ENCODE measurements at places on chromosomes 2 and 18.

DNA sequence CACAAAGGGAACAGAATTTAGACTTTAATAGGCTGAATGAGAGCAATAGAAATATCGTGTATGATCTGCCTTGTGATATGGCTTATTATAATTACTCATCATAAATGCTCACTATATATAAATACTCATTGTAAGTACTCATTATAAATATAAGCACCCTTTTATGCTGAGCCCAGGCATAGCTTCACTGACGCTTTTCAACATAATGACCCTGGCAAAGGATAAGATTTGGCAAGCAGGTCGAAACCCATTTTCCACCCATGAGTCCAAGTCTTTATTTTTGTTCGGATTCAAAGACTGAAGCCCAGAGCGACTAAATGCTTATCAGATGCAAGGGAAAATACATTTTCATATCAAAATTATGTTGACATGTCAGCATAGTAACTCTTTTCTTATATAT lies 500.4 kb downstream of the SLC4A3 start:
- no peak for DNase-seq

- DNase-seq: no peak
Measured at GRCh38 chr2:64405581-64406406, 48.2 kb upstream of the LGALSL start.

DNA sequence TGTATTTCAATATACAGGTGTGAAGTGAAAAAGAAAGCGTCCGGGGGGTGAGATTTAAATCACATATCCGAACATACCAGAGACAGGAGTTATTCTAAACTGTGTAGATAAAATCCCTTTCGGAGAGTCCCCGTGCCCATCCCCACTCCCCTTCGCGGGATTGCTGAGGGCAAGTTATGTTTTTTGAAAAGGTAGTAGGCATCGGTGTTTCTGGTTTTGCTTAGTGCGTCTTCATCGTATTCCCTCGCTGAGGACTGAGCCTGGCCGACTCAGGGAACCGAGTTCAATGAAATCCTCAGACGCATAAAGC lies 583.4 kb downstream of the ZEB2 start:
- no peak for DNase-seq

DNA sequence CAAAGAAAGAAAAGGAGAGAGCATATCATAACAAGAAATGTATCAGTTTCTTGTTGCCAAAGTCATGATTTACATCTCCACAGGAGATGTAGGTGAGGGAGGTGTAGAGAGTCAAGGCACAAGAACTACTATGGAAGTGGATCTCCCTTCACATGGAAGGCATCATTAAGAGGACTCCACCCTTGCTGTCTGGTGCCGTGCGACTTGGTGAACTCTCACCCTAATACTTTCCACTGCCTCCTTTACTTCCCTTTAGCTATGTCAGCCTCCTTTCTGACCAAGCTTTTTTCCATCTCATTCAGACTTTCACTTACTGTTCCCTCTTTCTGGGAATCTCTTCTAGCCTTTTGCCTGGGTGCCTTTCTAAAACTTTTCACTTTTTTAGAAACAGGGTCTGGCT lies 490.0 kb downstream of the THSD7B start:
- DNase-seq: no peak

- DNase-seq: no peak
Measured at GRCh38 chr2:12313445-12314126, 403.1 kb upstream of the TRIB2 start.

- DNase-seq: no peak
Measured at GRCh38 chr2:109591206-109591605, 22.6 kb downstream of the SEPTIN10 start.

GRCh38 chr2:232928551-232929302 lies 58.7 kb downstream of the SNORC start:
- no peak for DNase-seq

- no peak for DNase-seq
Measured at GRCh38 chr2:196187898-196188458, 16.6 kb upstream of the STK17B start.

DNA sequence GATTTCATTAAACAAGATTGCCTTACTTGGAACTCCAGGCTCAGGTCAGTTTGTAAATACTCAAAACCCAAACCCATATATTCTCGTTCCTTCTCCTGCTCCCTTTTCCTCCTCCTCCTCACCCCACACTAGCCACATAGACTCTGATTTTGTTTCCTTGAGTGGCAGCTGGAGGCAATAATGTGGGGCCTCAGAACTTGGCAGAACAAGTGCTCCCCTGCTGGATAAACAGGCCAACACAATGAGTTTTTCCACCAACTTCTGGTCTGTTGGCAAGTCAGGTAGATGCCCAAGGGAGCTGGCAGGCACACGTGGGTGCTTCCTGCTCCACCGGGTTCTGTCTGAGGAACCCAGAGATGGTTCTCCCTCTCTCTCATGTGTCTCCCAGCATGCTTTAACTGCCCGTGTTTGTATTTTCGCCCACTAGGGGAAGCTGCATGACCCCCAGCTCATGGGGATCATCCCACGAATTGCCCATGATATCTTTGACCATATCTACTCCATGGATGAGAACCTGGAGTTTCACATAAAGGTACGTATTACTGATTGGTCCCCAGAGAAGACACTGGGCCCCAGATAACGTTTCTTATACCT lies 61.9 kb downstream of the KIF5C start:
- no peak for DNase-seq

- peak; percentile 19 for DNase-seq
Measured at GRCh38 chr2:183037553-183038340, 510 bp downstream of the NCKAP1 start.

DNA sequence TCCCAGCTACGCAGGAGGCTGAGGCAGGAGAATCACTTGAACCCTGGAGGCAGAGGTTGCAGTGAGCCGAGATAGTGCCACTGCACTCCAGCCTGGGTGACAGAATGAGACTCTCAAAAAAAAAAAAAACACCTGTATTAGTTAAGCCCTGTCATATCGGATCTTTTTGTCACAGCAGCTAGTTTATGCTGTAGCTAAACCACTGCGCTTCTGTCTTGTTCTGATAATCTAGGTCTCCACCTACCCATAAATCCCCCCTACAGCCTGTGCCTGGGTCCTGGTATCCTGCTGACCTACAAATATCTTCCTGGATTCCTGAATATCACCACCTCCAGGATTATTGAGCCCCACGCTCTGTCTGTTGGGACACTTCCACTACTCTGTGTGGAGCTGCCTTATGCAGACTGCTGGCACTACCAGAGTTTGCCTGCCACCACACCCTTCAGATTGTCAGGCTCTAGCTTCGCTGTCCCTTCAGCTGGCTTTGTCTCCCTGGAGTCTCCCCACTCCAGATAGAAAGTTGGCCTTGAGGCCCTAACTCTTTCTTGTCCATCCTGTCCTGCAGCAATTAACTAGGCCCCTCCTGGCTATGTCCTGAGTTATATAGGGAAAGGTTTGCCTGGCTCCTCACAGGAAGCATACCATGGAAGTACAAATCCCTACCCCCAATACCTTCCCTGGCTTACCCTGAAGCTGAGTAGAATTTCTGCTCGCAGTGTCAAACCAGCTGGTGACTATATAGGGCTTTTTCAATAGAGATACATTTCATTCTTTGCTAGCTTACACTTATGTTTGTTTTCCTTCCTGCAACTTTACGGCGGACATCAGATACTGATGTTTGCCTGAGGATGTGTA lies 136.0 kb upstream of the SERTAD2 start:
- DNase-seq: no peak

- DNase-seq: no peak
Measured at GRCh38 chr2:160889439-160890170, 270.6 kb upstream of the TANK start.

- DNase-seq: no peak
Measured at GRCh38 chr2:237473878-237474441, 13.1 kb upstream of the MLPH start.

DNA sequence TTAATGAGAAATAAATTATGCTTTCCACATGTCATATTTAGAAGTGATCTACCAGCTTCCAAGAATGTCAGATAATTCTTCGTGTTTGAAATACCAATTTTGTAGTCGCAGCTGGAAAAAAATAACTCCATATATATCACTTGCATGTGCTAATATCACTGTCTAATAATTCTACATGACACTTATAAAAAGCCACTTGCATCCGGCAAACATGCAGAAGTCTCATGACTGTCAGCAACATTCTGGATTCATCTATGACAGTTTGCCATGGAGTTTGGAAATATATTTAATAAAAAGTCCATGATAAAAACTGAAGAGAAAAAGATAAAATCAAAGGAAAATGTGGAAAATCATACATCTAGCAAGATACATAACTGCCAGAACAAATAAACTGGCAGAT lies 1784.4 kb downstream of the SUCLG1 start:
- no peak for DNase-seq

- DNase-seq: no peak
Measured at GRCh38 chr2:71530641-71531332, 77.4 kb downstream of the DYSF start.

- DNase-seq: no peak
Measured at GRCh38 chr2:237866101-237866621, 6.7 kb downstream of the RAMP1 start.

GRCh38 chr2:220521551-220521950 lies 894.1 kb downstream of the SLC4A3 start:
- no peak for DNase-seq

GRCh38 chr2:9030841-9031240 lies 27.4 kb upstream of the MBOAT2 start:
- no peak for DNase-seq

DNA sequence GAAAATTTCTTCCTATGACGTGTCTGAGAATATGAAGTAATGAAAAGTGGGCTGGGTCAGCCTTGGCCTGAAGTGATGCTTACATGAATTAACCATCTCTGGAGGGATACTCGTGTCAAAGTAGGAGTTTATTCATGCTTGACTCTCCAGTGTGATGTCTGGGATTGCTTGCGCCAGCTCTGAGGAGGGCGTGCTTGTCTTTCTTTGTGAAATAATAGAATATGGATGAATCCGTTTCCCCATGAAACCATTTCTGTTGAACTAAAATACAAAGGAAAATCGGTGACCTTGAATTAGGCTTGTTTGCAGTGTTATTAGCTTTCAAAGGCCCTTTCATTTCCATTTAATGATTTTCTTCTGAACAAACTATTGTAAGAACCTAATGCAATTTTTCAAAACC lies 77.9 kb downstream of the EML6 start:
- DNase-seq: no peak

DNA sequence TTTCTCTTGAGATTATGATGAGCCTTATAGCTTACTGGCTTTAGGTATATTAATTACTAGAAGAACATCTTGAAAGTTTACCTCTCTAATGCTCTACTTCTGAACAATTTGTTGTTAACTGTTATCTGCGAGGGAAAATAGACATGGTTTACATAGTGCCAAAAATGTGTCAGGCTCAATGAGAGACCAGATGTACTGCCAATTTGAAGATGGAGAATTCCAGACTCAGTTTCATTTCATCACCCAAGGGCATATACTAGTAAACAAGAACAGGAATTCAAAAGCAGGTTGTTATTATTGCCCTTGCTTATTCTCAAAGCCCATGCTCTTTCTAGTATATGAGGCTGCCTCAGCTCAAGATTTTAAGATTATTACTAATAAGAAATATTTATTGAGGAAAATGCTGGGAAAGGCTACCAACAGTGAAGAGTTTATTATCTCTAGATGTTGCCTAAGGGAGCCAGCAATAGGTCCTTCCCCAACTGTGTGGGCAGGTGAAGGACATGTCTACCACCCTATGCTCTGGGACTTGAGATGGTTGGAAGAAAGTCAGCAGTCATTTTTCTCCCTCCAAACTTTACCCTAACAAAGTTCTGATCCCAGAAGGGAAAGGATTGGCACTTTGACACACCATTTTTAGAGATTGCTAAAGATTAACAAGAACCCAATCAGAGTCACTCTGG lies 792.7 kb downstream of the METTL4 start:
- no peak for DNase-seq

DNA sequence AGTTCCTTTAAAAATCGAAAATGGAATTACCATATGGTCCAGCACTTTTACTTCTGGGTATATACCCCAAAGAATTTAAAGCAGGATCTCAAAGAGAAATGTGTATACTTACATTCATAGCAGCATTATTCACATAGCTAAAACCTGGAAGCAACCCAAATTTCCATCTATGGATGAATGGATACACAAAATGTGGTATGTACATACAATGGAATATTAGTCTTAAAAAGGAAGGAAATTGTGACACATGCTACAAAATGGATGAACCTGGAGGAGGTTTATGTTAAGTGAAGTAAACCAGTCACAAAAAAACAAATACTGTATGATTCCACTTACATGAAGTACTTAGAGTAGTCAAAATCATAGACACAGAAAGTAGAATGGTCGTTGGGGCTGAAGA lies 147.9 kb upstream of the LTBP1 start:
- no peak for DNase-seq

GRCh38 chr2:46801731-46802664 lies 113.6 kb downstream of the MCFD2 start:
- DNase-seq: no peak

GRCh38 chr2:16010011-16010410 lies 69.7 kb downstream of the MYCN start:
- DNase-seq: no peak

DNA sequence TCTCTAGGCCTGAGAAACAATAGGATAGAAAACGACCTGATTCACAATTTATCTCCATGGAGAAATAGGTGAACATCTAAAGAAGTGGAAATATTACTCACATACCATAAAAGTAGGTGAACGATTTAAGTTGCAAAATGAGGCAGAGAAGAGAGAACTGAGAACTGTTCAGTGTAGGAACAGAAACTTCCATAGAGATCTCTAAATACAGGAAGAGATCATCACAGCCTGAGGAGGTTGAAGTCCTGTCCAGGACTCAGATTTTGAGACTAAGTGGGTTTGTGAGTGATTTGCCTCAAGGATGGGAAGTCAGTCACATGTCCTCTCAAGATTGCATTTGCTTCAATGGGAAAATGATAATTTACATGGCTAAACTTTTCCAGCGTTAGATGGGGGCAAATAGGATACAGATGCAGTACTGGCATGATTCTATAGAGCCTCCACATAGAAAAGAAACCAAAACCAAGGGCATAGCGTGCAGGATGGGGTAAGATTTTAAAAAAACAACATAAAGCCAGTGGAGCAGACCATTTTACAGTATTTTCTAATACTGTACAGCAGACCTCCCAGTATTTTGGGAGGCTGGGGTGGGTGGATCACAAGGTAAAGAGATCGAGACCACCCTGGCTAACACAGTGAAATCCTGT lies 68.8 kb downstream of the MEP1B start:
- DNase-seq: no peak

GRCh38 chr2:35503738-35504199 lies 851.8 kb upstream of the CRIM1 start:
- no peak for DNase-seq

DNA sequence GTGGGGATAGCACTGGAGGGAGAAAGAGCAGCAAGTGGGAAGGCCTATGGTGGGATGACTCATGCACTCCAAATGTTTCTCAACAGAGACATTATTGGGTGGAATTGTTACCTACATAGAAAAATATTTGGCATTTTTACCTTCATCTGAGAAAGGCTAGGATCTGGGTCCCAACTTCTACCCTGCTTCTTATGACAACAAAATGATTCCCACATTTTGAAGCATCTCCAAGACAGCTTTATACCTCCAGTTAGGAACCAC lies 908.9 kb upstream of the GYPC start:
- no peak for DNase-seq

- DNase-seq: no peak
Measured at GRCh38 chr2:29073933-29074332, 390 bp downstream of the PCARE start.

GRCh38 chr2:56889738-56890137 lies 705.9 kb downstream of the CCDC85A start:
- DNase-seq: no peak
